ENCODE measurements at places on chromosomes 4 and X.

DNA sequence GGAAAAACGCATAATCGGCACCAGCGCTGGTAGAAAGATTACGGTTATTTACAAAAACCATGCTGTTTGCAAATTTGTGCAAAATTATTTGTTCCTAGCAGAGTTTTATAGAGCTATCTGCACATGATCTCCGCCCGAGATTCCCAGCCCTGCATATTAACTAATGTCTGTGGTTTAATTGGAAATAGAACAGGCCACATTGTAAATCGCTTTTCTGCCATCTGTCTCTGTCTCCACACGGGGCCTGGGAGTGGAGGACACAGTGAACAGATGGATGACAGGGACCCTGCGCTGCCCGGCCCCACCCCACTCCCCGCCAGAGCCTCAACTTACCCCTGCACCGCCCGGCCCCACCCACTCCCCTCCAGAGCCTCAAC, 126.9 kb downstream of the FAM53A start:
- DNase-seq: no peak

GRCh38 chrX:107324493-107325310, 118.3 kb downstream of the DNAAF6 start:
- DNase-seq: no peak

- DNase-seq: no peak
Observed at GRCh38 chr4:156798438-156798837, 173.2 kb downstream of the PDGFC start.

- DNase-seq: no peak
Observed at GRCh38 chr4:106615961-106616360, 247.4 kb upstream of the GIMD1 start.

GRCh38 chr4:108738003-108738706, 24.7 kb downstream of the ETNPPL start:
- DNase-seq: no peak

DNA sequence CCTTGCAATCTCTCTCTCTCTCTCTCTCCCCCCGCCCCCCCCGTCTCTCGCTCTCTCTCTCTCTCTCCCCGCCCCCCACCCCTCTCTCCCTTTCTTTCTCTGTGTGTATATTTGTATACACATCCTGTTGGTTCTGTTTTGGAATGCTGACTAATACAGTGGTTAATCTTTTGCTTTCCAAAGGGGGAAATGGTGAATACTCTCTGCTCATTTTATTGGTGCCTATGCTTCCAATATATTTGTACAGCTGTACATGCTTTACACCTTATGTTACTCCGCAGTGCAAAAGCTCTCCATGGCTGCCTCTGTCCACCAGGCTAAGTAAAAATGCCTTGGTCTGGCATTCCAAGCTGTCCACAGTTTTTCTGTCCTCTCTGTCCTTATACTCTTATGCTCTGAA, 158.8 kb downstream of the RBMX2 start:
- no peak for DNase-seq

- DNase-seq: no peak
Observed at GRCh38 chr4:1325681-1326635, 21.1 kb upstream of the UVSSA start.

GRCh38 chr4:104728380-104729122, 233.9 kb upstream of the CXXC4 start:
- DNase-seq: no peak

DNA sequence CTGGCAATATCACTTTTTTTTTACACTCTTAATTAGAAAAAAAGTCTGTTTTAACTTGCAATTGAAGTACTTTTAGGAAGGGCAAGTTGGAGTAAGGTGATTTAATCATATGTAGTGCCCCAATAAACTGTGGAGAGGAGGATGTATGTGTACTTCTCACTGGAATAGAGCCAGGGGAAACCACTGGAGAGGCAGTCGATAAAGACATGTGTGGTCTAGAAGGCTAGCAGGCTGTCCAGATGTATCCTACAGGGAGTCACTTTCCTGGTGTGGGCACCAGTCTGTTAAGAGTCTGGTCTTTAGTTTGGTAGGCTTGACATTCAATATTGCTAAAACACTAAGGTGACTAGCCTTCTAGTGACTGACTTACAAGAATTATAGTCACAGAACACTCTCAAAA, 9.6 kb upstream of the SGMS2 start:
- no peak for DNase-seq

DNA sequence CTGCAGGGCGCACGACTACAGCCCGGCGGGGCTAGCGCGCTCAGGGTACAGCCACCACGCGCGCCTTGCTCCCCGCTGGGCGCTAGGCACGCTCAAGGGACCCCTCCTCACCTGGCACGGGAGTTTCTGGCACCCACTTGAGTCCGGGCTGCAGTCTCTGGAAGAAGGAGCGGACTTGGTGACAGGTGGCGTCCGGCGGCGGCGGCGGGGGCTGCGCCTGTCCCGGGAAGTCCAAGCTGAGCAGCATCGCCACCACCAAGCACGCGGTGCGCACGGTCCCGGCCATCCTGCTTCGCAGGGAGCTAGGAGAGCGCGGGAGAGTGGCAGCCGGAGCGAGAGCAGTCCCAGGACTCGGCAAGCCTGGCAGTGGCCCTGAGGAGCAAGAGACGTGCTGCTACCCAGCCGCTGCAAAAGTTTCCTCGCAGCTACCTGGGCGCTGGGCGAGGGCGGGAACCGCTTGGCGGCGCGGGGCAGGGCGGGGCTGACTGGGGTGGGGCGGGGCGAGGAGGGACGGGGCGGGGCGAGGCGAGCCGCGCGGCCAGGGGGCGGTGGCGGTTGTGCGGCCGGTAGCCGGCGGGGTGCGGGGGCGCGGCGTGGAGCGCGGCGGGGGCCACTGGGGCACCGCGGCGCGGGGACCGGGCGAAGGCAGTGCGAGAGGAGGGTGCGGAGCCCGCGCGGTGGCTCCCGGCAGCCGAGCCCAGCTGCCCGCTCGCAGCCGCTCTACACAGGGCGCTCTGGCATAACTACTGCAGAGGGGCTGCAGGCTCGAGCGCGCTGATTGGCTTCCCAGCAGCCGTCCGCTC, at the start of gene GPC3:
Gene GPC3, minus strand, starts transcription at position 431 of the 803 bp plus-strand sequence.
- DNase-seq: peak; percentile 15

GRCh38 chr4:53196882-53197771, 168.7 kb downstream of the SCFD2 start:
- DNase-seq: no peak

DNA sequence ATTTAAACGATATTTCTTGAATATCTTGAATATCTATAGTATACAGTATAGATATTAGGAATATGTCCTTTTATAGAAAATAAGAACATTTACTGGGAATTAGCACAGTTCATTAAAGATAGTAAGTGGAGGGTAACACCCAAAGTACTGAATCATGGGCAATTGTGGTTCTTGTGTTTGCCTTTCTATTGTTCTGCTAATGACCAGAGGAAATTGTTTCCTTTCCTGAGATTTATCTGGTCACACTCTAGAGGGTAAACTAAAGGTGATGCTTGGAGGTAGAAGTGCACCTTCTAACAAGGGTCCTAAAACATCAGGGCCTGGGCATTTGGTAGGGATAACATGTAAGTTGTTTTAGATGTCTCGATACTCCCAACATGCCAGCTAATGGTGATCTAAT, 241.3 kb upstream of the SFRP2 start:
- no peak for DNase-seq

DNA sequence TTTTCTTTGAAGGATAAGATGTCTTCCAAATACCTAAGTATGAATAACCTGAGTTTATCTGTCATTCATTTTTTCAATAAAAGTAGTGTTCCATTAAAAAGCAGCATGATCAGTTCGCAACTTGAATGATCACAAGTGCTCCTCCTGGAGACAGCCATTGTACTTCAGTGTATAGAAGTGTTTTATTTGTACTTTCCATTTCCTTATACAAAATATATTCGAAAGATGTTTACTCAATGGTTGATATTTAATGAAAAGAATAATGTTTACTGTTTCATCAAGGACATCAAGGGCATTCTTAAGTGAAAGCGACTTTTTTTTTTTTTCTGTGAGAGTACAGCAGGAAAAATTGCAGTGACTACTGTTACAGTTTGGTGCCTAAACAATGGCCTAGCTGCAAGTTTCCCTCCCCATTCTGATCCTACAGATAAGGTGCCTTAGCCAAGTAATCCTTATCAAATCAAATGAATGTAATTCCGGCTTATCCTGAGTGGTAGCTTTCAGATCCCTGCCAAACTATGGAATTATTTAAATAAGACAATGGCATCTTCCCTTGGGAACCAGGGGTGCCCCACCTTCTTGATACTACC, 69.0 kb upstream of the IL15 start:
- DNase-seq: no peak

DNA sequence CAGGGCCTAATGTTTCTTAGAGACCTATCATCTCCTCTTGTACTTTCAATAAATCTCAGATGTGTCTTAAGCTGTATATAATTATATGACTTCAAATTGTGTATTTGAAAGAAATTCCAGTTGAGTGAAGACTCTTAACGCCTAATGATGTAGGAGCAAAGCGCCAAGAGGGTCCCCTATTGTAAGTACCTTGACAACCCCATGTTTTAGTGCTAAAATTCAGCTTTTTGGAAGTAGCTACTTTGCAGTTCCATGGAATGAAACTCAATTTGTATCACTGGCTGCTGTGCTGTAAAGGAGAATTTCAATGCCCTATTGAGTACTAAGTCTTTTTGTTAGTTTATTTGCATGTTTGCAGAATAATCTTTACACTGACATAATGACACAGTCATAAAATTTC, 1826.6 kb upstream of the AGA start:
- no peak for DNase-seq

- DNase-seq: no peak
Observed at GRCh38 chr4:48247142-48247877, 22.3 kb downstream of the TEC start.

DNA sequence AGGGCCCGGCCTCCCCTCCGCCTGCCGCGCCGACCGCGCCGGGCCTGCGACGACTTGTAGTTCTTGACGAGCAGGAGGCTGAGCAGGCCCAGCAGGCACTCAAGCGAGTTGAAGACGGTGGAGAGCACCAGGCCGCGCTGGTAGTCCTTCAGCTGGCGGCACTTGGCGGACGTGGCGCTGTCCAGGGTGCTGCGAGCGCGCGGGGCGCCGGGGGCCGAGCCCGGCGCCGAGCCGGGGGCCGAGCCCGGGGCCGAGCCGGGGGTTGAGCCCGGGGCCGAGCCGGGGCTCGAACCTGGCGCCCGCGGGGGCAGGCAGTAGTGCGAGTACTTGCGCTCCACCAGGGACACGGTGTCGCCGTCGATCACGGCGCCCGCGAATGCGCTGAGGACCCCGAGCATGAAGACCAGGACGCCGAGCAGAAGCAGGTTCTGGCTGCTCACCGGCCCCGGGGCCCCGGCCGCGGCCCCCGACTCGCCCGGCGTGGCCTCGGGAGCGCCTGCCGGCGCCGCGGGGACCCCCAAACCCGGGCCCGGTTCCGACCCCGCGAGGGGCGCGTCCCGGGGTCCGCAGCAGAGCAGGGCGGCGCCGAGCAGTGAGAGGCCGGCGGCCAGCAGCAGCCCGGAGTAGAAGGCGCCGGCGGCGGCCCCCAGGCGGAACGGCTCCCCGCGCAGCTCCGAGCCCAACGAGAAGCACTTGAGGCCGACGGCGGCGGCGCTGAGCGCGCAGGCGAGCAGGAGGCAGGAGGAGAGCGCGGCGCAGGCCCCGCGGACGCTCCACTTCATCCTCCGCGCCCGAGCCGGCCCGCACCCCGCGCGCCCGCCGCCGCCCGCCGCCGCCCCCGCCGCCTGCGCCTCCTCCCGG, 584 bp downstream of the TMEM271 start:
- no peak for DNase-seq
